Astrocyte (in vitro differentiated cells and primary cell): ENCODE measurements at places on chromosomes 11 and 22. TPM values are rescaled to one million over a fixed set of nuclear protein-coding genes. Genes with fewer than 3 reads are reported as not detected.

Gene FOLR1
- 3.2 and 3.6 TPM in 2 replicates for total RNA-seq

Gene IGLL1
- total RNA-seq = not detected in 2 replicates

DNA sequence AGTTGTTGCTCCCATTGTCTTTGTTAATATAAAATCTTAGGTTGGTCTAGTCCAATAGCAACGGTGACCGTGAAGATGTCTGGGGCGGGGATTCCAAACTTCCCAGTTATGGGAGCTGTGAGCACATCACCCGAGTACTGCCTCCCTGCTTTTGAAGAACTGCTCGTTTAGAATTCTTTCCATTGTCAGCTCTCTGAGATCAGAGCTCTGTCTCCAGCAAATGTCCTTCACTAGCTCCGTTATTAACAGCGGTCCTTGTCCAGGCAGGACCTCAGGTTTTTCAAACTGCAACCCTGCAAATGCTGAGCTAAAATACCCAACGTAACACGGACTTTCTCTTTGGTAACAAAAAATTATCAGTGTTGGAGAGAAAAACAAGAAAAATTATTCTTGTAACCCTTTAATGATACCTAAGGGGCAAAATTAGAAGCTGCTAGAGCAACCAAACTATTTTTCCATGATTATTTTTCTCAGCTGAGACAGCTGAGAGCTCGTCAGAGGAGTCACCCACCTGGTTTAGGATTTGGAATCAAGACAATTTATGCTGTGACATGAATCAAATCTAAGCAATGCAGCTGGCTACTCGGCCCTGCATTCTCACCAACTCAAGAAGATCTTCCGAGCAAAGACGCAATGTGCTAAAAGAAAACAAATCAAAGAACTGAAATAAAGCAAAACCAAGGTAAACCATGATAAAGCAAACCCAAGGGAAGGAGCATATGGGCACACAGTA, 15.1 kb upstream of the EFCAB6 start:
- no peak for DNase-seq

DNA sequence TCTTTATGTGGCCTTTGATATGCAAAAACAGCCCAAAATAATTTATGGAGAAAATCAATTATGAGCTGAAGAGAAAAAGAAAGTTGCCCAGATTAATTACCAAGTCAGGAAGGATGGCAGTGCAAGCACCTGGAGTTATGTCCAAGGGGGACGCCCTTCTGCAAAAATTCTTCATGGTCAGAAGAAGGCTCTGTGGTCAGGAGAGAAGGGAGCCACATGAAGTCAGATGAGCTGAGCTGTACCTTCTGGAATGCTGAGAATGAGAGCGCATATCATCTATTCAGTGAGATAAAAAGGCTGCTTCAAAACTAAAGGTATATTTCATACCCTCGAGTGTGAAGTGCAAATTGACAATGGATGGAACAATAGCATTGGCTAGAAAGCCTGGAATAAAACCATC, 607.4 kb downstream of the NTM start:
- peak; percentile 93 for DNase-seq

DNA sequence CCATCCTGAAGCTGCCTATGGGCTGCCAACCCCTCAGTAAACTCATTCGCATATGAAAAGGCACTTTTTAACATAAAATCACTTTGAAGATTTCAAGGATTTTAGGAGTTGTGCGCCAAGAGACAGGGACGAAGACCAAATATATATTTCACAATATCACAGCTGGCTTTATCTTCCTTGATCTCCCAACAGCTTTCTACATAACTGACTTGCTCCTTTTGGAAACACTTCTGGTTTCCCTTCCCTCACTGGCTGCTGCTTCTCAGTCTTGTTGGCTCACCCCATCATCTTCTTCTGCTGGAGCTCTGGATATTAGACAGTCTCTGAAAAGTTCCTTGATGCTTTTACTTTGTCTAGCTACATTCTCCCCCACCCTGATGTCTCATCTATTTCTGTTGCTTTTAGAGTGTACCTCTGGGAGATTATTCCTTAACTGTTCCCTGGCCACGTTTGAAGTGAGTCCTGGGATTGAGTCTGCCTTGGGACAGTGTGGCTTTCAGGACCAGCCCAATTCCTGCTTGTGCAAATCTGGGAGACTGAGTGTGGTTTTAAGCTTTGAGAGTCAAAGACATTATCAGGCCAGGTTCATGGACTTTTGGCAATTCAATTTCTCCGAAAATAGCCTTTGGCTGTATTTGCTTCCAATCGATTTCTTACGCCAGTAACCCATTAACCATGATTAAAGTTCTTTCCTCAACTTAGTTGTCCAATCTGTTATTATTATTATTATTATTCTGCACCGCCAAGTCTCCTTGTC, 30.9 kb upstream of the NNMT start:
- no peak for DNase-seq
